ENCODE measurements at places on chromosomes 11 and 22.

- no peak for DNase-seq
Measured at GRCh38 chr22:48631288-48631863, 1196.3 kb downstream of the BRD1 start.

GRCh38 chr11:1153105-1153950, 4.4 kb upstream of the MUC5AC start:
- no peak for DNase-seq

DNA sequence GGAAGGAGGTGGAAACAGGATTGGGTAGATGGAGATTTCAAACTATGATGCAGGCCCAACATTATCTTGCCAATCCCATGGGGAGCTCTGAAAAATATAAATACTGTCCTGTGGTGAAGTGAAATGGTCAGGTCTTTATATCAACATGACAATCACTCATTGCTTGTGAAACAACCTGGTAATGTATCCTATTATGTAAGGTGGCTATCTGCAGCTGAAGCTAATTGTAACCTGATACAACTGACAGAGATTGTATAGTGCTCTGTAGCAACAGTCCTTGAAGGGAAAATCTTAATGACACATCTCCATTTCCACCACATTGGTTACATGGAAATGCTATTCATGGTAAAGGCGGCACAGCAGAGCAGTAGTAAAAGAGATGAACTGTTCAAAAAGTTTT, 20.7 kb upstream of the CHORDC1 start:
- DNase-seq, result no peak

DNA sequence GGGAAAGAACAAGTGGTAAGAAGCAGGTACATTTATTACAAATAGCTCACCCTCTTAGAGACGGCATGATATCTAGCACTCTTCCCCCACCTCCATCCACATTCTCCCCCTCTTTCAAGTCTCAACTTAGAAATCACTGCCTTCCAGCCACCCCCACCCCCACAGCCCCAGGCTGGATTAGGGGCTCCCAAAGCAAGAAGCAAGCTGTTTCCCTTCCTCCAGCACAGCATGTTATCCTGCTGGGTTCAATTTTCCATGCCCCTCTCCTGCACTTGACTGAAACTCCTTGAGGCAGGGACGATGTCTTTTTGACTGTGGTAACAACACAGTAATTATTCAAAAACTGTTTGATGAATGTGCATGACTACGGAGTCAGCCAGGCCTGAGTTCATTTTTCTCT, 350.7 kb downstream of the LARGE1 start:
- no peak for DNase-seq

- no peak for DNase-seq
Measured at GRCh38 chr22:24072361-24072760, 61.3 kb downstream of the CABIN1 start.

DNA sequence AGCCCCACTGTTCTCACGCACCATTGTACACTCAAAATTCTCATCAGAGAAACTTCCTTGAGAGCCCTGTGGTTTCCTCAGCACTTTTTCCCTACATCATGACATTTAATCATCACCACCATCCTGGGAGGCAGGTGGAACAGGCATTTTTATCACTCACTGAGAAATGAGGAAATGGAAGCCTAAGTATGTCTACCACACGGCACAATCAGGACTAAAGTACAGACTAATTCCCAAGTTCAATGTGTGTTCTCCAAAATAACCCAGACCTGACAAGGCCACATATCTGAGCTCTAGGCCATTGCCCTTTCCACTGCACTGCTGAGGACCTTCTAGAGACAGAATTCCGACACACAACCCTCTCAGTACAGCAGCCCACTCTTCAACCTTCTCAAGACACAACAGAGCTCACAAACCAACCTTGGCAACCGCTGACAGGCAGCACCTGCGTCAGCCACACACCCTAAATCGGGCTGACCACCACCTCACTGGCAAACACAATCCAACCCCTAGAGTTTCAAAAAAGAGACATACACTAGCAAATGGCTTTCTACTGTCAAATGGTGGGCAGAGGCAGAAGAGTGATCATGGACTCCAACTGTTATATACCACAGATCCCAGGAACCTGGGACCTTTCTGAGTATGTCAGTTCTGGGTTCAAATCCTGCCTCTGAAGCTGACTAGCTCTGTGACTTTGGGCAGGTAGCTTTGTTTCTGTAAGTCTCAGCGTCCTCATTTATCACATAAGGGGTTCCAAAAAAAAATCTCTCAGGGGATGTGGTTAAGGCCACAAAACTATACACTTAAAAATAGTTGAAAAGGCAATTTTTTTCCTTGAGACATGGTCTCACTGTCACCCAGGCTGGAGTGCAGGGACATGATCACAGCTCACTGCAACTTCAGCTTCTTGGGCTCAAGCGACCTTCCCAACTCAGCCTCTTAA, 16.3 kb downstream of the SMCO4 start:
- no peak for DNase-seq

DNA sequence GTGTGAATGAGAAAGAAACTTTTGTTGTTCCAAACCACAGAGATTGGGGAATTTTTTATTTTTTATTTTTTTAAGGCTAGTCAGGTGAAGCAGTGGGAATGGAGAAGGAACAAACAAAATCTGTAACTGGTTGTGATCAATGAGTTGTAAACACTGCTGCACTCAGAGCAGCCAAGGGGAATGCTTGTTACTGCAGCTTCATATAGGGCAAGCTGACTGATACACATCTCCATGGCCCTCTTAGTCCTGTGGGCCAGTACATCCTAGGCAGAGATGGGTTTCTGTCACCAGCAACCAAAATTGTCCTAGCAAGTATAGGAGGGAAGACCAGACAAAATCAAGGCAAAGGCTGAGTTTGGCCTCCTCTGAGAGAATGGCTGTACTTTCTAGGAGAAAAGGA, 306.8 kb downstream of the CTTN start:
- no peak for DNase-seq

GRCh38 chr11:102760344-102761035, 19.9 kb downstream of the MMP10 start:
- DNase-seq, result no peak

- DNase-seq, result no peak
Measured at GRCh38 chr11:100730266-100730665, 43.2 kb downstream of the ARHGAP42 start.

GRCh38 chr11:36328966-36329673, 33.0 kb downstream of the PRR5L start:
- no peak for DNase-seq

- no peak for DNase-seq
Measured at GRCh38 chr11:12103411-12104225, 6.8 kb upstream of the MICAL2 start.

DNA sequence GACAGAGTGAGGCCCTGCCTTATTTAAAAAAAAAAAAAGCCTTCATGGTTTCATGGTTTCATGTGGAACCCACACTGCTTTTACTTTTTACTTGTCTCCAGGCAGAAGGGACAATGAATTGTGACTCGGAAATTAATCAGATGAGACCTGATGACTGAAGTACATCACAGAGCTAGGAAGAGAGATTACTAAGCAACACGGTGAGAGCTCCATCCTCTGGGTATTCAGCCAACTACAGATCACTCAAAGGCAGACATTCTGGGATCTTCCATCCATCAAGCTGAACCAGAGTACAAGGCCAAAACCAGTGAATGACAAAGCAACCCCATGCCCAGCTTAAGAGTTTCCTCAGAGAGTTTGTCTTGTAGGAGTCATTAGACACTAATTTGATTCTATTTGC, 433.2 kb downstream of the SOX6 start:
- DNase-seq, result no peak

GRCh38 chr11:48094643-48095339, 114.4 kb downstream of the PTPRJ start:
- no peak for DNase-seq

GRCh38 chr11:20388096-20389055, 860 bp downstream of the PRMT3 start:
- no peak for DNase-seq

DNA sequence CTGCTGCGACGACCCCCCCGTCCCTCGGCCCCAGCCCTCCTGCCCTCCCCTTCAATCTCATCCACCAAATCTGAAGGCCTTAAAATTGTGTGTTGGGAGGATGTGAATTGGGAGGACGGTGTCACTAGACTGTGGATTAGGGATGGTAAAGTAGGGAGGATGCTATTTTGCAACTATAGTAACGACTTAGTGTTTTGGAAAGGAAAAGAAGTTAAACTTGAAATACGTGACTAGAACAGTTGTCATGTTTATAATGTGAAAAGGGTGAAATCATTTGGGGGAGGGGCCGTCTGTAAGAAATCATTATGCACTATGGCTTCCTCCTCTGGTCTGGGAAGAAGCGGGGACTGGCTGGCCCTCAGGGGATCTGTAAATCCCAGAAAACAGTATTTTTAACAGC, 43.4 kb upstream of the NNMT start:
- DNase-seq, result no peak

- DNase-seq, result no peak
Measured at GRCh38 chr11:76233196-76233921, 27.1 kb upstream of the WNT11 start.

DNA sequence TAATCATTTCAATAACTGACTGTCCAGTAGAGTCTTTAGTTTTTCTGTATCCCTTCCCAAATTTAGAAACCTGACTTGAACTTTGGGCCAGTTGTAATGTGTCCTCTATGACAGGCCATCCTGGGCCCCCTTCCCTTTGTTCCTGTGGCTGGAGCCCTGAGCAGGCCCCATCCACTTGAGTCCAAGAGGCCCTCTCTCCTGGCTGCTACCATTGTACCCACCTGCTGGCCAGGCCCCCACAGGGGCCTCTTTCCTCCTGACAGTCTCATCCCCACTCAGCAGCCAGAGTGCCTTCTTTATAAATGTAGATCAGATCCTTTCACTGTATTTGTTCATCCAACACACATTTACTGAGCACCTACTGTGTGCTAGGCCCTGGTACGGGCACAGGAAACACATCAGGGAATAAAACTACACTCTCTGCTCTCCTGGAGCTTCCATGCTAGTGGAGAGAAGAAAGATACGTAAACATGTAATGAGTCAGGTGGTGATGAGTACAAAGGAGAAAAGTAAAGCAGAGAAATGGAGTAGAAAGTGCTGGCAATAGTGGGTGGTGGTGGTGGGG, 2.7 kb upstream of the LRP5 start:
- no peak for DNase-seq

GRCh38 chr11:94956963-94957362, 16.4 kb downstream of the CWC15 start:
- DNase-seq, result no peak

- no peak for DNase-seq
Measured at GRCh38 chr11:117970400-117971024, 15.7 kb upstream of the IL10RA start.

- no peak for DNase-seq
Measured at GRCh38 chr11:115269191-115269950, 234.8 kb downstream of the CADM1 start.

DNA sequence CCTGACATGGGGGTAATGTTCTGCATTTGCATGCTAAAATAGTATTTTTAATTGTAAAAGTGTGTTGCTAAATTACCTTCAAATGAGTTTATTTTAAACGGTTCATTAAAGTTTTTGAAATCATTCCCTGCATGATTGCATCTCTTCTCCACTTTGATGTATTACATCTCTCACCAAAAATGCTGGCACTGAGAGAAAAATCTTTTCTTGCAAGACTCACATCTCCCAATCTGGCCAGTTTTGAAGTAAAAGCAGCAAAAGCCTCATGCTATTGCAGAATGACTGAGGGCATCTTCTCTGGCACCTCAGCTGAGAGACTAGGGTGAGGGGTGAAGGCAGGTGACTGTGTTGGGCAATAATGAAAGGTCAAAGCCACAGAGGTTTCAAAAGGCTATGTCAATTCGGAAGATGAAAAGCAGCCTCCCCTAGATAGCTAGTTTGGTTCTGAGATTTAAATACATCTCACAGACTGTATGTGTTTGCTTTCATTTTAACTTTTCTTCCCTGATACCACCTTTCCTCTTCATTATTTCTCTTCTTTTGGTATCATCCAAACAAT, 292.2 kb upstream of the RAG2 start:
- no peak for DNase-seq

DNA sequence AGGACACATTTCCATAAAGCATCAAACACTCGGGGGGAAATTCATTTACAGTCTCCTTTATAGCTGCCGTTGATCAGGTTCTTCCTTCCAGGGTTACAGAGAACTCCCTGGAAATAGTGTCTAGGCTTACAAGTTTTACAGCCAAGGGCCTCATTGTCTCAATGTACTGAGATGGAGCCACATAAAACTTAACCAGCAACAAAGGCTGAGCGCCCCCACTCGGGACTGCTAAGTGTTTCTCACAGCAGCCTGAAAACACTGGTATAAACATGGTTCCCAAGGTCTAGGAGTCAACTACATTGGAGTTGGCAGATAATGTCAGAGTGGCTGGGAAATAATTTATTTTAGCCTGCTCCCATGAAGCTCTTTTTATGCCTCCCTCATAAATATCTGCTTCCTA, 686.2 kb downstream of the OPCML start:
- no peak for DNase-seq

GRCh38 chr11:110035357-110035756, 57.8 kb upstream of the ZC3H12C start:
- DNase-seq, result no peak

- no peak for DNase-seq
Measured at GRCh38 chr11:14967581-14968243, 4.4 kb downstream of the CALCA start.

DNA sequence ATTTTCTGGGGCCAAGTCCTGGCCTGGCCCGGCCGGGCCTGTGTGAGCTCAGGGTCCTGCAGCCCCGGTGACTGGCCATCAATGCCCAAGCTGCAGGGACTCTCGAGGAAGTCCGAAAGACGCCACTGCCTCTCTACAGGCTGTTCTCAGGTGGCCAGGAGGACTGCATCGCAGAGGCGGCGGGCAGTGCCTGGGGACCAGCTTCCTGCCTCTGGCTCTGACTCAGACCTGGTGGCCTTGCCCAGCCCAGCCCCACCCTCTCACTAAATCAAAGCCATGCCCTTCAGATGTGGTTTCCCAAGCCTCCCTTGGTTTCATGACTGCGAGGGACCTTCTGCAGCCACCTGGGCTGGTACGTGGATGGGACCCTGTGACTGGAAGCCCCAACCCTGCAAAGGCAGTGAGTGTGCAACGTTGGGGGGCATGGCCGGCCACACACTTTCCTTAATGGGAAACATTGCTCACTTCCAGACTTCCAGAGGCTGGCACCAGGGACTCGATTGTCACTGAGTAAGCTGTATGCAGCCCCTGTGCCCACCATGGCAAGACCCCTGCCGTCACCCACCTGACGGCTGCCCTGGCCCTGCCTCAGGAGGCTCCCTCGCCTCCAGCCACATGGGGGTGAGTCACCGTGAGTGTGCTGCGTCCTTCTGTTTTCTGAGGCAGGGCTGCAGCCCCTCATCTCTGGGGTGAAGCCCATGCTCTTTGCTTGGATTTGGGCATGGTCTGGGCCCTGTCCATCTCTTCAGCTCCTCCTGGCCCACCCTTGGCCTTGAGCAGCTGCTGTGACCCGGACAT, 6.0 kb upstream of the FGF3 start:
- no peak for DNase-seq

DNA sequence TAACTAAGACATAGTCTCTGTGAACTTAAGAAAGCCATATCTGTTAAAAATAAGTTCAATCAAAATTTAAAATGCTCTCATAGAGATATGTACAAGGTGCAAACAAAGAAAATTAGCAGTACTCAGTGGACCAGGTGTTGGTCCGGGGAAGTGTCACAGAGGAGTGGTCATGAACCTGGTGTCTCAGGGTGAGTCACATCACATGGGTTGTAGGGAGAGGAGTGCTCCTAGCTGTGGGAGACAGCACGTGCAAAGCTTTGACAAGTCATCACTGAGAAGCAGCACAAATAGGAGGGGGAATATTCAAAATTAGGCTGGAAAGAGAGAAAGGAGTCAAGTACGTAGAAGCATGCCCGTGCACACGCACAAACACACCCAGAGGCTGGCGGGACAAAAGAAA, 438.1 kb downstream of the NTM start:
- DNase-seq, result no peak

GRCh38 chr11:128135451-128135850, 451.9 kb downstream of the ETS1 start:
- no peak for DNase-seq
